CD4-positive, alpha-beta T cell treated with Interleukin-17A for 1 hour (primary cell): ENCODE measurements at places on chromosomes 1 and 21.

GRCh38 chr1:99589186-99589636 is 56.7 kb upstream of the PALMD start:
- DNase-seq: no peak

DNA sequence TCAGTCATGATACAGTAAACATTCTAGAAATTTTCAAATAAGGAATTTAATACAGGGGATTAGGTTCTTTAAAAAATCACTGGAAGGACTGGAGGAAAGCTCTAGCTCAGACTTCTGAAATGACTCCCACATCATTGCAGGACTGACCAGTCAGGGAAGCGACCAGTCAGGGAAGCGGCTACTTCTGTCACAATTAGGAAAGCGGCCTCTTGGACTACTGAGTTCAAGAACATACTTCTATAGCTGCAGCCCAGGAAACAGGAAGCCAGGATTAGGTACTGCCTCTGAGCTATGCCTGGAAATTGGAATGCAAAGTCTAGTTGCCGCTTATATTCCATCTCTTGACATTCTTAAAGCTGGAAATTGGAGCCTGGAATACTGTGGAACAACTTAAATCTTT is 45.5 kb downstream of the USP25 start:
- no peak for DNase-seq

- DNase-seq: no peak
Measured at GRCh38 chr1:210378736-210379135, 50.0 kb downstream of the HHAT start.

DNA sequence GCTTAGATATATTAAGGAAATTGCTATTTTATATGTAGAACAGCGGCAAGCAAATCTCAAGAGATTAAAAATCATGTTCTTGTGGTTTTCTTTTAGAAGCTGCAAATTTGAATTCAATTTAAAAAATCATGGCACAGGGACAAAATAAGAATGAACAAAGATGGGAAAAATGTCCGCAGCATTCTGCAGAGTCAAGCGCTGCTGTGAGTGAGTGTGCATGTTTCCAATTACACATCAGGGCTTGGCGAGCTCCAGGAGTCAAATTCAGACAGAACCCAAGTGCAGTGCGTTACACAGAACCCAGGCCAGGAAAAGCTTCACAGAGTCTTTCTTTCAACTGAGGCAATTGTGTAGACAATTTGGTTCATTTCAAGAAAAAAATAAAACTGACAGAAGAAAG is 33.3 kb upstream of the ERG start:
- no peak for DNase-seq

DNA sequence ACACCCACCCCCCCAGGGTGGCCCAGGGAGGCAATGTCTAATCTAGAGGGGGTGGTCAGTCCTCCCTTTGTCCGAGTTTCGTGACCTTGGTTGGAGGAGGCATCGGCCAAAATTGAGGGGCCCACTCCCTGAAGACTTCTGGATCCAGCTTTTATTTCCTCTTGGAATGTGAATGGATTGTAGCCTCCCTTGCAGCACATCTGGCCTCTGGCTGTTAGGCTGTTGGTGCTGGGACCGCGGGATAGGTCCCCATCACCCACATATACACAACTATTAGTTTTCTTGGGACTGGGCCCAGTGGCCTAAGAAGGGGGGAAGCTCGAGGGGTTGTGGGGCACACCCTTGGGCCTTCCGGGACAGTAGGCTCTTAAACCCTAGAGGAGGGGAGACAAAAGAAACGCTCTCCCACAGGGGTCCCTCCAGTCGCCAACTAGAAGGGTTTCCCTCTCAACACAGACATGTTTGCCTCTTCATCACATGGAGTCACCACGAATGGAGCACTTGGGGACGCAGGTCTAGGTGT is 2.5 kb downstream of the LHX4 start:
- no peak for DNase-seq

- peak; percentile 26 for DNase-seq
Measured at GRCh38 chr21:36321325-36322082, 1.5 kb downstream of the MORC3 start.

- no peak for DNase-seq
Measured at GRCh38 chr1:175857756-175858155, 114.4 kb upstream of the TNR start.

GRCh38 chr1:39370602-39371001 is 120.8 kb upstream of the BMP8A start:
- no peak for DNase-seq

DNA sequence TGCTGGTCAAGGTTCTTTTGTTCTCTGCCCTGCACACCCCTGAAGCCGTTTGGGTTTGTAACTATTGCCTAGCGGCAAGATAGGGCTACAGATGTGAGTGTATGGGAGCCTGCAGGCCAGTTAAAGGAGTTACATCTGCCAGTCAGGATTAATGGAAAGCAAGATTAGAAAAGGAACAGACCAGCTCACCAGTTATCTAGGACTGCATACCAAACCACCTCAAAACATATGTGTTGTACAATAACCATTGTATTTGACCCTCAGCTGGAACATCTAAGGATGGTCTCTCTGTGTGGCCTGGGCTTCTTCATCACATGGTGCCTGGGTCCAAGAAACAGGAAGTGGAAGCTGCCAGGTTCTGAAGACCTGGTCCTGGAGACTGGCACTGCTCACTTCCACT is 52.5 kb upstream of the FBXO28 start:
- DNase-seq: no peak

DNA sequence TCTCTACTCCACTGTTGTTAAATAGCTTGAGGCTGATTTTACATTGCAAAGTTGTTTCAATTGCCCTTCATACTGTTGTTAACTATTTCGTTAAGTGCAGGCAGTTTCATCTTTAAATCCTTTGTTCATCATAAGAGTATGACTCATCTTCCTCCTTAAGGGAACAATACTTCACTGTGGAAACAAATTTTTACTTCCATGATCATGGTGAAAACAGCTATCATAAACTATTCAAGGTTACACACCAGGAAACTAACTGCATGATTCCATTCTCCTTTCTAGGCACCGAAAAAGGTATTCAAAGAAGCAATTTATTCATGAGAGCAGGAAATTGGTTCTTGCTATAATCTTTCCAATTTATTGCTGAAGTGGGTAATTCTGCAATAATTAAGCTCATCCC is 593.2 kb downstream of the LRRIQ3 start:
- no peak for DNase-seq

- no peak for DNase-seq
Measured at GRCh38 chr21:32155226-32155625, 123.6 kb downstream of the MIS18A start.

DNA sequence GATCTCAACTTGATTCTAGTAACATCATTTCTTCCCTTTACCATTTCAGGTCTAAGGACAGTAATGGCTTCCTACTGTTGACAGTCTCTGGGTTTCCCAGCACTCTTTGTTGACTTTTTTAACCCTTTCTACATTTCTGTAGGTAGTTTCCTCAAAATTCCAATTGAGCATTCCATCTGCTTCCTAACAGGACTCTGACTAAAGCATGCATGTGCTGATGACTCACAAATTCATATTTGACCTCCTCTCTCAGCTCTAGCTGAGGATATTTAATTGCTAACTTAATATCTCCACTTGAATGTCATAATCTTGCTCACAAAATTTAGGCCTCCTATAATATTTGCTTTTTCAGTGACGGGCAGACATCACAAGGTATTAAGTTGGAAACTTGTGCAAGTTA is 93.3 kb upstream of the ZNHIT6 start:
- no peak for DNase-seq

- no peak for DNase-seq
Measured at GRCh38 chr1:157312082-157312812, 174.1 kb upstream of the ETV3 start.

DNA sequence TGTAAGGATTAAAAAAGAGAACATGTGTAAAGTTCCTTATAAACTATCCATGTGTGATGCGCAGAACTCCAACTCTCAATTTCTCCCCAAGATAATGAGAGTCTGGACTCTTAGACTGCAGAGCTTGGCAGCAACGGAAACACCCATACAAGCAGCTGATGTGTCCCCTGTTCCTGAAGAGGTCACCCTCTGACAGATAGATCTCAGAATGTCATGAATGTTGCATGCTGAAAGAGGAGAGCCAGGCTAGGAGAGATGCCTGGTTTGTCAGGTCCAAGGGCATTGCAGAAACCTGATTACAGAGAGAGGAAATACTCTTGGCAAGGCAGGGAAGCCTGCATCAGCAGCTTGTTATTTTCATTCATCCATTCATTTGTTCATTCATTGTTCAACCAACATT is 24.2 kb downstream of the MTARC1 start:
- DNase-seq: no peak

- no peak for DNase-seq
Measured at GRCh38 chr1:169133801-169134502, 27.5 kb downstream of the ATP1B1 start.

DNA sequence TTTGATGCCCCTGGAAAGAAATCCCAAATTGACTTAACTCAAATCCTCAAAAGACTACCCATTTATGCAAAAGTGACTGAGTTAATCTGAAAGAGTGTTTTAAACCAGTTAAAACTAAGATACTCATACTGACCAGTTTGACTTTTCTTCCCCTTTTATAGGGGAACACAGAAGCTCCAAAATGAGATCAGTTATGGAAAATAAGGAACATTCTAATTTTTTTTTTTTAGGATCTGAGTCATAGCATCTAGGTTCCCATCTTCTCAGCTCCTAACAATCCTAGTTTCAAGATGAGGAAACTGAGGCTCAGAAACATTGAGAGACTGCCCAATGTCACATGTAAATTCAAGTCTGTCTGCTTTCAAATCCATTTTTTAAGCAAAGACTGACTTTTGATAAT is 231.1 kb upstream of the RUNX1 start:
- DNase-seq: no peak

GRCh38 chr1:34086561-34086960 is 78.5 kb downstream of the CSMD2 start:
- DNase-seq: no peak

- DNase-seq: no peak
Measured at GRCh38 chr1:972726-973458, 6.6 kb downstream of the PLEKHN1 start.
